Mammary microvascular endothelial cell (primary cell): ENCODE measurements at places on chromosomes 13 and 19. TPM values are rescaled to one million over a fixed set of nuclear protein-coding genes. Genes with fewer than 3 reads are reported as not detected.

PET100 gene
- total RNA-seq = 14.0 and 21.4 TPM in 2 replicates

ZNF91 gene
- total RNA-seq = 5.6 and 6.6 TPM in 2 replicates

NXNL1 gene
- total RNA-seq = not detected in 2 replicates

SYNGR4 gene
- total RNA-seq = not detected in 2 replicates

ZNF628 gene
- 3.9 and 8.3 TPM in 2 replicates for total RNA-seq

RFPL4A gene
- 1.8 TPM in 1 of 2 replicates, not detected in the other for total RNA-seq

ALG11 gene
- total RNA-seq = 10.9 and 20.4 TPM in 2 replicates

FAM174C gene
- total RNA-seq = 86.5 and 107 TPM in 2 replicates

CEACAM20 gene
- not detected in 2 replicates for total RNA-seq

CACNG8 gene
- total RNA-seq = 0.15 and 0.20 TPM in 2 replicates

ICAM4 gene
- 0.40 and 0.44 TPM in 2 replicates for total RNA-seq

PNMA8B gene
- 0.05 and 0.13 TPM in 2 replicates for total RNA-seq

PIAS4 gene
- 31.6 and 31.8 TPM in 2 replicates for total RNA-seq

AKAP11 gene
- 9.9 and 10.4 TPM in 2 replicates for total RNA-seq

IZUMO2 gene
- not detected in 2 replicates for total RNA-seq

CGB7 gene
- 0.53 TPM in 1 of 2 replicates, not detected in the other for total RNA-seq

LCP1 gene
- 13.2 and 20.1 TPM in 2 replicates for total RNA-seq

RXFP2 gene
- not detected in 2 replicates for total RNA-seq

SLC25A23 gene
- 10.1 and 11.4 TPM in 2 replicates for total RNA-seq

NKG7 gene
- not detected in 2 replicates for total RNA-seq

WTIP gene
- total RNA-seq = 14.9 and 28.2 TPM in 2 replicates

OSCAR gene
- not detected in 2 replicates for total RNA-seq

C13orf42 gene
- not detected in 2 replicates for total RNA-seq

SIAH3 gene
- not detected in 2 replicates for total RNA-seq

ZNF155 gene
- 2.6 and 6.1 TPM in 2 replicates for total RNA-seq

SLC6A16 gene
- total RNA-seq = 0.07 and 0.10 TPM in 2 replicates

KIR2DL4 gene
- total RNA-seq = not detected in 2 replicates

B3GNT8 gene
- total RNA-seq = 0.87 and 1.5 TPM in 2 replicates

OR7A5 gene
- not detected in 2 replicates for total RNA-seq

CEACAM6 gene
- total RNA-seq = not detected in 2 replicates

LYPD4 gene
- not detected in 2 replicates for total RNA-seq

LGALS7B gene
- not detected in 2 replicates for total RNA-seq

SMIM44 gene
- total RNA-seq = not detected in 2 replicates

SHC2 gene
- total RNA-seq = 2.3 and 4.3 TPM in 2 replicates

IGFL3 gene
- total RNA-seq = not detected in 2 replicates

ERICH4 gene
- not detected in 2 replicates for total RNA-seq
